ENCODE measurements at places on chromosomes 3 and 15.
A peak's percentile ranks its signal among the peaks of the same experiment; 100 is the strongest.

GRCh38 chr15:95304947-95305400 lies 1025.5 kb upstream of the NR2F2 start:
- no peak for DNase-seq

- DNase-seq, result no peak
These were observed 36.9 kb downstream of the RAB8B start for GRCh38 chr15:63226155-63226883.

- no peak for DNase-seq
These were observed 179.4 kb downstream of the VGLL4 start for GRCh38 chr3:11464356-11464755.

DNA sequence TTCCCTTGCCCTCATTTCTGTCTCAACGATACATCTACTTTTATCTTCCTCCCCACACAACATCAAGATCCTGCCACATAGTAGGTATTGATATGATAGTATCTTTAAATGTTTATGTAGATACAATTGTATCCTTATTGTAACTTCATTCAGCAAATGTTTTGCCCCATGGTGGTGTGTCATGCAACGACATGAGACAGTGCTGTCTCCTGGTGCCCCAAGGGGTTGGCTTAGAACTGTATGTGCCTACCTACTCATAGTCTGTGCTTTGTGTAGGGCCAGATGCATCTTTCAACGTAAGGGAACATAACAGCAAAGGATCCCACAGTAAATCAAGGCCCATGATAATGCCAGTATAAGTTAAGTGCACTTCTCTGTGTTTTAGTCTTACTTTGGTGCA lies 2.8 kb upstream of the CD47 start:
- no peak for DNase-seq

DNA sequence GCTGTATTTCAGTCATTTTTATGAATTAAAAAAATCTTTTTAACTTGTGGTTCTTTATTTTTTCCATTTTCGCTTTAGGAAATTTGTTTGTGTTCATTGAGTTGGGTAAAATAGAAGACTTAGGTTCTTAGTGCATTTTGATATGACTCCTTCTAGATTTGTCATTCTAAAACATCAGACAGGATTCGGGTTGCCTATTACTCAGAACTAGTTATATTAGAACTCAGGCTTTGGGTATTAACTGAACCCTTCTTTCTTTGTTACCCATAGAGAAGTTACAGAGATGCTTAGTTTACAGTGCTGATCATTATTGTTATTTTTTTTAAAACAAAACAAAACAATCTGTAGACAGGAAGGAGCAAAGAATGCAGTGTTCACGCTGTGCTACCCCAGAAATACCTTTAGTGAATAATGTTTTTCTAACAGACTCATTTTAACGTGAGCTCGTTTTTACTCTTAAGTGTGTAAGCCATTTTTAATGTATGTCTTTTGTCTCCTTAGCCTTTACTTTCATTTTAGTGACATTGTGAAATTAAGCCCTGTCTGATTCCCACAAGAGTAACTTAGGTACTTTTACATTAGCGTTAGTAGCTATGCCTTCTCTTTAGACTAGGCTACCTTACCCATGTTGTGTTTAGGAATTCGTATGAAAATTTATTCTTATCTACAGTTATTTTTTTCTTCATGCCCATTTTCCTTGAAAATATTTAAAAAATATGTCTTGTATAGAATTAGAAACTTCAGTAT lies 53.4 kb downstream of the CMC1 start:
- DNase-seq, result no peak

GRCh38 chr3:126100634-126101301 lies 16.8 kb upstream of the SLC41A3 start:
- DNase-seq, result peak; percentile 82

All from astrocyte of the cerebellum (primary cell).